ENCODE measurements at places on chromosomes 5 and 9. TPM values are rescaled to one million over a fixed set of nuclear protein-coding genes. Genes with fewer than 3 reads are reported as not detected.

DNA sequence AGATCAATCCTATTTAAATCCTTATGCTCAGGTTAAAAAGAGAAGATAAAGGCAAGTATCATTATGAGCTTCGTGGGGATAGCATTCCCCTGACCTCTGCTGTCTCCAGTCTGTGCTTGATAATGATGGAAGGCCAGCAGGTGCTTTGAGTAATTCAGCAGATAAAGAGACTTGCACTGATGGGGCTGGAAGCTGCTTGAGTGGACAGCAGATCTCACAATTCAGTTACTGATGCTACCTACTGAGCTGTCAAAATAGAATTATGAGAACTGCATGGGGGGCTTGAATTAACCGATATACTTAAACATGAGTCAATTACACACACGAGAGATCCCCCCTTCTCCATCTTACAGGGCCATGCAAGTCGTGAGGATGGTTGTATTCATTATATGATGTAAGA is 107.7 kb upstream of the GPR151 start:
- no peak for DNase-seq

DNA sequence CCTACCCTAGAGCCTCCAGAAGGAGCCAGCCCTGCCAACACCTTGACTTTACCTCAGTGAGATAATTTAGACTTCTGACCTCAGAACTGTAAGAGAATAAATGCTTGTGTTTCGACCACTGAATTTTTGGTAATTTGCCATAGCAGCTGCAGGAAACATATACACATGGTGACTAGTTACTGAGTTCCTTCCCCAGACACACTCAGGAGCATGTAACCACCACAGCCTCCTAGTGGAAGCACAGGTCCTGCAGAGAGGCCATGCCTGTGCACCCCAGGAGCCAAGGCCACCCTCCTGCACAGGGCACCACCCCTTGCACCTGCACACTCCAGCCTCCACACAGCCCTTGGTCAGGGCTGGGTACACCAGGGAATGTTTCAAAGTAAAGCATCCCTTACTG is 7.6 kb upstream of the CAMSAP1 start:
- DNase-seq: peak; percentile 26

DNA sequence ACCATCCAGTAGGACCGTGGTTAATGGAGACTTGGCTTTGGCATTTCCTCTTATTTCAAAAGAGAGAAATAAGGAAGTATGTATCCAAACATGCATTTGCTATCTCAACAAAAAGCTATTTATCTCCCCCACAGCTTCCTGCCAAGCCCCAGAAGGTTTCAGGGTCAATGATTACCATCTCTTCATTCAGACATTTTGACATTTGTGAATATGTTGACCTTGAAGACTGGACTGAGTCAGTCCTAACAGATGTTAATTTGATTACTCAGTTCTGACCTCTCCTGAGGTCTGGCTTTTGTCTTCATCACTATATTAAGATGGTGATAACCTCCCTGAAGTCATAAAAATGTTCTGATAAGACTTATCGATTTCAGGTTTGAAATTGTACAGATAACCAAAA is 479.4 kb downstream of the AGTPBP1 start:
- peak; percentile 37 for DNase-seq

- no peak for DNase-seq
These were observed 84.8 kb upstream of the MIER3 start for GRCh38 chr5:57036761-57037160.

AQP7 gene
- total RNA-seq: not detected

SIGMAR1 gene
- 93.2 TPM for total RNA-seq
